Stimulated activated CD8-positive, alpha-beta memory T cell treated with anti-CD3 and anti-CD28 coated beads, Interleukin-2, amount 100 ng/mL, for 1 hour (primary cell): ENCODE measurements at places on chromosomes 6 and 20.

- DNase-seq, result no peak
Observed at GRCh38 chr20:11103866-11104265, 430.1 kb upstream of the JAG1 start.

- no peak for DNase-seq
Observed at GRCh38 chr6:157546321-157546720, 165.3 kb downstream of the ZDHHC14 start.

- DNase-seq, result no peak
Observed at GRCh38 chr6:91718198-91718597, 1131.3 kb upstream of the MAP3K7 start.

DNA sequence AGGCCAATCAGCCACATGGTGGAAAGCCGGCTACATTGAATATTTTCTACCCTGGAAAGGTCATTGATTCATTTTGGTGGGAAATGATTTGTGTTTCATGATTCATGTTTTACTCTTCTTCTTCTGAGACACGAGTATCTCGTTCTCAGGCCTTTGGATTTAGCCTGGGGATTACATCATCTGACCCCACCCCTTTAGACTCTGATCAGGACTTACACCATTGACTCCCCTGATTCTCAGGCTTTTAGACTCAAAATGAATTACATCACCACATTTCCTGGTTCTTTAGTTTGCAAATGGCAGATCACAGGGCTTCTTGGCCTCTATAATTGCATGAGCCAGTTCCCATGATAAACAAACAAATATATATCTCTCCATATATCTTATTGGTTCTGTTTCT is 228.8 kb downstream of the ADGRG6 start:
- no peak for DNase-seq

DNA sequence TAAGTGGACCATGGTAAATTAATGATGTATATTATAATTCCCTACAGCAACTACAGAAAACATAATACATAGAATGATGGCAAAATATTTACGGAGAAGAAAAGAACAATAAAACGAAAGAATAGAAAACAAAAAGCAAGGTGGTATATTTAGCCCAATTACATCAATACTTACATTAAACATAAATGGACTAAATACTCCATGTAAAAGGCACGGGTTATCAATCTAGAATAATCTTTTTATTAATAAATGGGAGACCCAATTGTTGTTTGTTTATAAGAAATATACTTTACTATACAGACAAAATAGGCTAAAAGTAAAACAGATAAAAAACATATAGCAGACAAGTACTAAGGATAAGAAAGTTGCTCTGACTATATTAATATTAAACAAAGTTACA is 137.2 kb downstream of the TASP1 start:
- no peak for DNase-seq

GRCh38 chr20:24647713-24648112 is 178.3 kb downstream of the SYNDIG1 start:
- no peak for DNase-seq

GRCh38 chr6:111765763-111766162 is 107.5 kb downstream of the FYN start:
- DNase-seq, result no peak

DNA sequence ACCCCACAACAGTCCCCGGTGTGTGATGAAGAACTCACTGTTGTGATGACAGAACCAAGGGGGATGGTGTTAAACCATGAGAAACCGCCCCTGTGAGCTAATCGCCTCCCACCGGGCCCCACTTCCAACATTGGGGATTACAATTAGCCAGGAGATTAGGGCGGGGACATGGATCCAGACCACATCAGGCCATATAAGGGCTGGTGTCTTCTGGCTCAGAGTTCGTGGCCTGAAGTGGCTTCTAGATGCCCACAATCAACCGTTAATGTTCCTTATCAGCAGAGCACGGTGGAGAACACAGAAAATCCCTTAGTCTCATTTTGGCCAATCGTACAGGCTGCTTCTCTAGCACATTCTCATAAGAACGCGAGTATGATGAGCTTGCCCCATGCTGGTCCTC is 10.9 kb upstream of the MAS1 start:
- no peak for DNase-seq

- no peak for DNase-seq
Observed at GRCh38 chr6:14120546-14120945, 3.0 kb downstream of the CD83 start.

GRCh38 chr6:147578159-147578558 is 69.7 kb downstream of the SAMD5 start:
- no peak for DNase-seq

DNA sequence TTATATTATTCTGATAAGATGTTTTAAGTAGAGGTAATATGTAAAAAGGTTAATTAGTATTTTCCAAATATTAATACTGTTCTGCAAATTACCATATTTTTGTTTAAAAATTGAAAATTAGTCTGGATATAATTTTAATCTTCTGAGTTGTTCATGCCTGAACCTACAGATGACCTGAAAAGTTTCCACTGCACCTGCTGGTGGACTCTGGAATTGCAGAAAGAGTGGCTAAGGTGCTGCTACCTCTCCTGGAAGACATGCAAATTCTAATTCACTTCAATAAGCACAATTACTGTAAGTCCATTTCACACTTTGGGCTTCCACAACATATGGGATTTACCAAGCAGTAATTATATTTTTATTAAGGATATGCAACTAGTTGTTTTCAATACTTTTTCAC is 77.7 kb upstream of the OLIG3 start:
- DNase-seq, result peak; percentile 44

DNA sequence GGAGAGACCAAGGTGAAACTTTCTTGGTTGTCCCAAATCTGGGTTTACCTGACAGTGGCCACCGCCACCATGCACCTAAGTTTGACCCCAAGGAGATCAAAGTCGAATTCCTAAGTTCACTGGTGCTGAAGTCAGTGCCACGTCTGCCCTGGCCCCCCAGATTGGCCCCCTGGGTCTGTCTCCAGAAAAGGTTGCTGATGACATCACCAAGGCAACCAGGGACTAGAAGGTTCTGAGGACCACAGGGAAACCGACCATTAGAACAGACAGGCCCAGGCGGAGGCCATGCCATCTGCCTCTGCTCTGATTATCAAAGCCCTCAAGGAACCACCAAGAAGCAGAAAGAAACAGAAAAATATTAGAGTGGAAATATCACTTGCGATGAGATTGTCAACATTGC is 91.2 kb downstream of the DLL1 start:
- DNase-seq, result no peak

DNA sequence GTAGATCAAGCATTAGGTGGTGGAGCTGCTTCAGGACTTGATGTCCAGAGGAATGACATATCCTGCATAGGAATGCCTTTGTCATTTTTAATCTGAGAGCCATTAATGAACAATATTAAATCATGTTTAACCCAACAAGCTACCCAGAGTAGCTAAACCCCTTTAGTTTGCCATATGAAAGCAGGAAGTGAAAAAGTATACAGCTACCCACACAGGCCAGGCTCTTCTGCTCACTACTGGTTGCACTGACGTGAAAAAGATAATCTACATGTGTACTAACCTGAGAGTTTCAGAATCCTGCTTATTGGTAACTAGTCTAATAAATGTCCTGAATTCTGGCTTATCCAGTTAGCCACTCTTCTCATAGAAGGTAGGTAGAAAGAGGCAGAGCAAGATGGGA is 19.9 kb downstream of the GLYATL3 start:
- DNase-seq, result no peak
